ENCODE measurements at places on chromosomes 7 and 10.

DNA sequence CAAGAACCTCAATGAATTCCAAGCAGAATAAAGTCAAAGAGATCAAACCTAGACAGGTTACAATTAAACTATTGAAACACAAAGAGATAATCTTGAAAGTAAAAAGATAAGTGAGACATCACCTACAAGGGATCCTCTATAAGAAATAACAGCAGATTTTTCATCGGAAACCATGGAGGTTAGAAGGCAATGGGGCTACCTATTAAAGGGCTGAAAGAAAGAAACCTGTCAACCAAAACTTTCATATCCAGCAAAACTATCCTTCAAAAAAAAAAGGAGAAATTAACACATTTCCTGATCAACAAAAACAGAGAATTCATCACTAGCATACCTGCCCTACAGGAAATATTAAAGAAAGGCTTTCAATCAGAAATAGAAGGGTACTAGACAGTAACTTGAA lies 244.9 kb downstream of the ARHGAP12 start:
- peak; percentile 26 for DNase-seq

GRCh38 chr10:28087661-28088351 lies 88.9 kb upstream of the ODAD2 start:
- DNase-seq, result peak; percentile 67

GRCh38 chr7:3092468-3092867 lies 48.8 kb upstream of the CARD11 start:
- DNase-seq, result no peak

GRCh38 chr7:39851466-39852045 lies 98.5 kb upstream of the CDK13 start:
- no peak for DNase-seq

- DNase-seq, result no peak
Measured at GRCh38 chr7:120304674-120305073, 31.7 kb downstream of the KCND2 start.

- peak; percentile 33 for DNase-seq
Measured at GRCh38 chr7:150753826-150754603, 16.8 kb downstream of the GIMAP5 start.

GRCh38 chr7:81944058-81944457 lies 174.2 kb upstream of the HGF start:
- no peak for DNase-seq

DNA sequence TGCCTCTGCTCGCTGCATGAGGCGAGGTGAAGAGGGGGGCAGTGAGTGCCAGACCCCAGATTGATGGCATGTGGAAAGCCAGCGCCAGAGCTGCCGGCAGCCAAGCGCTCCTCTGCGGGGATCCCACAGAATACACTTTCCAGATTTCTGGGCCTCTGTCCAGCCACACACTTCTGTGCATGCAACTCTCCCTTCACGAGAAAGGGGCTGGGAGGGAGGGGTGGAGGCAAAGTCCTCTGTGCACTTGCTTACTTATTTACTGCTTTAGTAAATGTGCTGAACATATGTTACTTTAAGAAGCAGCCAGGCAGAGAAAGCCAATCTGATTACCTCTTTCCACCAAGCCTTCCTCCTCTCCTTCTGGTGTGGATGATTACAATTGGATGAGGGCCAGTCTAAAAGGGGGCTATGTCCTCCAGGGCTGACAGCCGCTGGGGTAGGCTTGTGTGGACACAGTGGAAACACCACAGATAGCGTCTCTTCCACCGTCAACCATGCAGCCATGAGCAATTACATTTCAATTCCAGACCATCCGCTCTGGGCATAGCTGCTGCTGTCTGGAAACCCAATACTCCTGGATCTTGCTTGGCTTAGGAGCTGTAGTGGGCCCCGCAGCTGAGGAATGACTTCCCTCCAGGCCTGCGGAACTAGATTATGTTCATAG lies 322.8 kb upstream of the ANKRD30A start:
- DNase-seq, result peak; percentile 6

- DNase-seq, result peak; percentile 92
Measured at GRCh38 chr7:24981171-24981951, 1.4 kb upstream of the OSBPL3 start.

DNA sequence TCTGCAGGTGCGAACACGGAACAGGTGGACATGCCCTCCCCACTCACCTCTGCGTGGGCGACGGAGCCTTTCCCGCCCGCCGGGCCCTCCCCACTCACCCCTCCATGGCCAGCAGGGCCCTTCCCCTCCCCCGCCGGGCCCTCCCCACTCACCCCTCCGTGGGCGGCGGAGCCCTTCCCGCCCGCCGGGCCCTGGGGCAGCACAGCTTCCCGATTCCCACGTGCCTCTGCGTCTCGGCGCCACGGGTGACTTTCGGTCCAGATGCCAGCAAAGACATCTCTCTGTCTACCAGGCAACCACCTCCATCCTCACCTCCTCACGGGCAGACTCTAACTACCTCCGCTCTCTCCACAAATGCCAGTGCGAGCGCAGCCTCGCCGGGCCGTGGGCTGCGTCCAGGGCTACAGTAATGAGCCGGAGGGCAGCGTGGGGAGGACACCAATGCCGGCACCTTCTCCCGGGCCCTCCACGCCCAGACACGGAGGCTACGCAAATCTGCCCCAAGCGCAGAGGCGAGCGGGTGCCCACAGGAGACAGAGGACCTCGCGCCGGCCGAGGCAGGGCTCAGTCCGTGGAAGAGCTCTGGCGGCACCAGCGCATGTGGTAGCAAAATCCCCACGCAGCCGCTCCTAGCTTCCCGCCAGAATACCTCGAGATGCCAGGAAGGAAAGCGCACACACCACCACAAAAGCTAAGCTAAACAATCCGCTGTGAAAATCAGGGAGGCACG lies 21.8 kb downstream of the GPER1 start:
- DNase-seq, result no peak

DNA sequence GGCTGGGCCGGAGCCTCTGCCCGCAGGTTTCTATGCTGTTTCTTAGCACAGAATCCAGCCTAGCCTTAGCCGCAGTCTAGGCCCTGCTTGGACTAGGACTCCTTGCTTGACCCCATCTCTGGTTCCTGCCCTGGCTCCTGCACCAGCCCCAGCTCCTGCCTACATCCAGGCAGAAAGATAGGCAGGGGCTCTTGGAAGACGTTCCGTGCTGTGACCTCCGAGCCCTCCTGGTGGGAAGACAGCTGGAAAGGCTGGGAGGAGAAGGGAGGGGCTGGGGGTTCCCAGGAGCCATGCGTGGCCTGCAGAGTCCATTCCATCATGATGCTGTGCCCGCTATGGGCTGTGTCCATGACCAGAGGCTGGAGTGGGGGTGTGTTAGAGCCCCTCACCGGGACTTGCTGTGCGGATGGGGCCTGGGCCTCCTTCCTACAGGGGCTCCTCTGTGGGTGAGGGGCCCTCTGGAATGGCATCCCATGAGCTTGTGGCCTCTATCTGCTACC lies 26.2 kb downstream of the RAMP3 start:
- DNase-seq, result no peak

GRCh38 chr10:11242443-11243387 lies 225.0 kb downstream of the CELF2 start:
- DNase-seq, result peak; percentile 34

- peak; percentile 47 for DNase-seq
Measured at GRCh38 chr7:20114468-20114867, 102.7 kb downstream of the MACC1 start.
